ENCODE measurements at places on chromosomes 13 and 19. TPM values are rescaled to one million over a fixed set of nuclear protein-coding genes. Genes with fewer than 3 reads are reported as not detected.

Gene TINCR
- not detected for total RNA-seq

Gene CATSPERD
- not detected for total RNA-seq

Gene C19orf33
- 2.2 TPM for total RNA-seq

Gene MEF2B
- total RNA-seq = not detected

Gene GAPDHS
- not detected for total RNA-seq

Gene NLRP11
- not detected for total RNA-seq

Gene ZNF296
- not detected for total RNA-seq

Gene ATP8B3
- 0.36 TPM for total RNA-seq

Gene FCER2
- not detected for total RNA-seq

Gene OR4F17
- not detected for total RNA-seq

Gene OR7G1
- not detected for total RNA-seq

Gene SCN1B
- 53.5 TPM for total RNA-seq

DNA sequence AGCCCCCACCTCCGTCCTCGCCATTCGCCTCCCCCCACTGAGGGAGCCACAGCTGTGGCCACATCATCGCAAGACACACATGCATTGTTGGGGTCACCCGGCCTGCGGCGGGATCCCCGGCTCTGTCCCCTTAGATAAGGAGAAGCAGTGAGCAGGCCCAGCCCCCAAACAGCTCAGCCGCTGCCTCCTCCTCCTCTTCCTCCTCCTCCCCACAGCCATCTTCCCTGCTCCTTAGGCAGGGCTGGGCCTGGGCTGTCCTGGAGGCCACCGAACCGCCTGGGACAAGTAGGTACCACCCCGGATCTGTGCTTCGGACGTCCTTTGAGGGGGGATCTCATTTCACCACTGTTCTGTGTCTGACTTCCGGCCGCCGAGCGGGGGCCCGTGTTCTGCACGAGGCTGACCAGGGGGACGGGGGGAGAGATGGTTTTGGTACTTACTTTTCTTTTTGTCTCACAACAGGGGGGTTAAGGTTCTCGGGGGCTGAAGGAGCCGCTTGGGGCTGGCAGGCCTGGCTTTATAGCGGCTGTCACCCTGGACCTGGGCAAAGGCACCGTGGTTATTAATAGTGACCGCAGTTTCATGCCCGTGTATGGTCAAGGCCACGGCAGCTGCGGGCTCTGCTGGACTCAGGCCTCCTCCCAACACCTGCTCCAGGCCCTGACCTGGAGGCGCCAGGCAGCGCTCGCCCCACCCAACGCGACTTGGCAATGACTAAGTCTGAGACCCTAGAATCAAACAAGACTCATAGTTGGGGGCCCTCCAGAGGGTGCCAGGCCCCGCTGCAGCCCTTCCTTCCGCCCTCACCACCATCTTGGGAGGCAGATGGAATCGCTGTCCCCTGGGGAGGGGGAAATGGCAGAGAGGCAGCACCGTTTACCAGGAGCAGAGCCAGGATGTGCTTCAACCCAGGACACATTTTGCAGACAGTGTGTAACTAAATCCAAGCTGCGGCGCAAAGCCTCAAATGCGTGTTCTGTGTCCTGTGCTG is 18.3 kb downstream of the NMRK2 start:
- H3K36me3 ChIP-seq = no peaks in the 10 kb centered on the region
- peak; percentile 64 for DNase-seq
- H3K27me3 ChIP-seq = no peaks in the 10 kb centered on the region
- peak overlapping the region; percentile 60 for H3K4me3 ChIP-seq
- H3K27ac ChIP-seq = peak overlapping the region; percentile 97

- peak overlapping the region; percentile 79 for H3K27ac ChIP-seq
- DNase-seq = peak; percentile 97
- peak overlapping the region; percentile 72 for H3K4me3 ChIP-seq
- H3K27me3 ChIP-seq = no peaks in the 10 kb centered on the region
- H3K4me1 ChIP-seq = peaks cover 37% of the 10 kb centered on the region
- H3K36me3 ChIP-seq = no peaks in the 10 kb centered on the region
Observed at GRCh38 chr19:51703575-51704515, 10.7 kb downstream of the SPACA6 start.

DNA sequence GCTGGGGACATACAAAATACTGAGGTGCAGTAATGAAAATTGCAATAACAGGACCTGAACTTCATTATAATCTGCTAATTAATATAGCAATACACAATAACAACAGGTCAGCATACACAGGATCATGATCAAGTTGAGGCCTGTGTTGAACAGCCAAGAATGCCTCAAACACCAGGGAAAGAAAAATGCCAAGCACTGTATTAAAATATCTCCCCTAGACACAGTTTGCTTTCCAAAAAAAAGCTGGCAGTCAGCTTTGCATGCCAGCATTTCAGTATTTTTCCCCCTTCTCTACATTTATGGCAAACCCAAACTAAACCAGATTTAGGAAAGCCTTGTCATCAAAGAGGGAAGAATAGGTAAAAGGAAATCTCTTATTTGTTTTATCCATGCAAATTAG is 226.9 kb downstream of the LHFPL6 start:
- no peaks in the 10 kb centered on the region for H3K36me3 ChIP-seq
- peaks cover 25% of the 10 kb centered on the region for H3K4me1 ChIP-seq
- H3K4me3 ChIP-seq = no peak overlapping the region
- H3K27ac ChIP-seq = no peak overlapping the region
- H3K27me3 ChIP-seq = no peaks in the 10 kb centered on the region

- H3K4me3 ChIP-seq = no peak overlapping the region
- H3K4me1 ChIP-seq = no peaks in the 10 kb centered on the region
- H3K36me3 ChIP-seq = no peaks in the 10 kb centered on the region
- no peak overlapping the region for H3K27ac ChIP-seq
- H3K27me3 ChIP-seq = no peaks in the 10 kb centered on the region
Observed at GRCh38 chr13:25928941-25929505, 122.8 kb downstream of the SHISA2 start.

GRCh38 chr13:75873494-75873893 is 237.4 kb downstream of the LMO7 start:
- no peaks in the 10 kb centered on the region for H3K36me3 ChIP-seq
- no peak overlapping the region for H3K27ac ChIP-seq

DNA sequence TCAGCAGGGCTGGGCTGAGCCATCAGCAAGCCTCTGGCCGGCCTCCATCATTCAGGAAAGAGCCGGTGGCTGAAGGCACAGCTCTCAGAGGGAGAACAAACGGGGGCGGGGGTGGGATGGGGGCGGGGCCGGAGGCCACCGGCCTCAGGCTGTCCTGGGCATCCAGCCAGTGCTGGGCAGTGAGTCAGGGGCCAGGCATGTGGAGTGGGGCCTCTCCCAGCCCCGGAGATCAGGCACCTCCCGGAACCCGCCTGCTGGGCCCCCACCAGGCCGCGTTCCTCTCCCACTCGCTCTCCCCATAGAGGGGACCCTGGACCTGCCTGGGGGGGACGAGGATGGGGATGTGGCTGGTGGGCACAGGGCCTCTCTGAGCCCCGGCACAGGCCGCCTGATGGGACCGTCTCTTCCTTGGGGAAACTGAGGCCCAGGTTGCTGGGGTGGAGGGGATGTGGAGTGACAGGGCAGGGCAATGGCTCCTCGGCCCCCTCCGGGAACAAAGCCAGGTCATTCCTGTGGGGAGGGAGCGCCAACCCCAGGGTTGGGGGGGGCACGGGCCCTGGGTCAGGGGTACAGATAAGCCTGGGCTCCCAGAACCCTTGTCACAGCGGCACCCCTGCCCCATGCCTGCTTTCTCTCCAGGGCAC is 12.9 kb downstream of the SPC24 start:
- H3K36me3 ChIP-seq = peaks cover 13% of the 10 kb centered on the region
- DNase-seq = peak; percentile 95
- H3K4me1 ChIP-seq = peaks cover 46% of the 10 kb centered on the region
- H3K27ac ChIP-seq = peak overlapping the region; percentile 100
- peak overlapping the region; percentile 30 for H3K4me3 ChIP-seq
- no peaks in the 10 kb centered on the region for H3K27me3 ChIP-seq

GRCh38 chr19:56209091-56209490 is 7.0 kb downstream of the ZSCAN5C start:
- no peaks in the 10 kb centered on the region for H3K27me3 ChIP-seq
- no peak overlapping the region for H3K27ac ChIP-seq
- H3K36me3 ChIP-seq = no peaks in the 10 kb centered on the region
- no peak for DNase-seq

GRCh38 chr19:35299523-35300338 is 7.8 kb downstream of the MAG start:
- no peak overlapping the region for H3K27ac ChIP-seq
- H3K27me3 ChIP-seq = peaks cover 42% of the 10 kb centered on the region

GRCh38 chr19:49639401-49640112 is 386 bp downstream of the RRAS start:
- peak overlapping the region; percentile 95 for H3K4me3 ChIP-seq
- no peaks in the 10 kb centered on the region for H3K36me3 ChIP-seq
- H3K27ac ChIP-seq = peak overlapping the region; percentile 96
- H3K27me3 ChIP-seq = no peaks in the 10 kb centered on the region

GRCh38 chr13:75761369-75761768 is 125.2 kb downstream of the LMO7 start:
- peaks cover 4% of the 10 kb centered on the region for H3K4me1 ChIP-seq
- peak overlapping the region; percentile 30 for H3K4me3 ChIP-seq
- H3K36me3 ChIP-seq = no peaks in the 10 kb centered on the region
- no peak for DNase-seq
- H3K27me3 ChIP-seq = no peaks in the 10 kb centered on the region

DNA sequence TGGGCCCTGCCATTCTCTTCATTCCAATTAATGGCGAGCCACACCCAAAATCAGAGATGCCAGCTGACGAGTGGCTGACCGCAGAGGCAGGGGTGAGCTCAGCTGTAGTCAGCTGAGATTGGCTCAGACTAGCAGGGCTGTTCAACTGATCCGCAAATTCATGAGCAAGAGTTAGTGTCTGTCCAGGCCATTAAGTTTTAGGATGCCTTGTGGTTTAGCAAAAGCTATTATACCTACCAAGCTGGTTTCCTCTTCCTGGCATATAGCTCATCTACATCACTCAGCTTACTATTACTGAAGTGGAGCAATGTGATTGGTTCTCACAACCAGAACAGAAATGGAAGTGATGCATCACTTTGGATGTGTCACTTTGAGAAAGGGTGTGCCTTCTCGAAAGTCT is 148.7 kb downstream of the NALCN start:
- no peak overlapping the region for H3K4me3 ChIP-seq
- no peak overlapping the region for H3K27ac ChIP-seq
- H3K4me1 ChIP-seq = no peaks in the 10 kb centered on the region
- DNase-seq = no peak
- H3K36me3 ChIP-seq = no peaks in the 10 kb centered on the region

GRCh38 chr19:35254341-35255297 is 5.8 kb downstream of the LSR start:
- no peak overlapping the region for H3K4me3 ChIP-seq
- no peak for DNase-seq
- no peaks in the 10 kb centered on the region for H3K27me3 ChIP-seq
- peak overlapping the region; percentile 60 for H3K27ac ChIP-seq

- H3K4me1 ChIP-seq = no peaks in the 10 kb centered on the region
- DNase-seq = no peak
- no peak overlapping the region for H3K27ac ChIP-seq
- no peak overlapping the region for H3K4me3 ChIP-seq
- no peaks in the 10 kb centered on the region for H3K27me3 ChIP-seq
Observed at GRCh38 chr19:54572696-54573311, 786 bp upstream of the LILRA2 start.

GRCh38 chr13:104553186-104553585 is 1487.0 kb upstream of the SLC10A2 start:
- H3K4me1 ChIP-seq = no peaks in the 10 kb centered on the region
- no peak overlapping the region for H3K27ac ChIP-seq
- no peaks in the 10 kb centered on the region for H3K27me3 ChIP-seq
- DNase-seq = no peak

DNA sequence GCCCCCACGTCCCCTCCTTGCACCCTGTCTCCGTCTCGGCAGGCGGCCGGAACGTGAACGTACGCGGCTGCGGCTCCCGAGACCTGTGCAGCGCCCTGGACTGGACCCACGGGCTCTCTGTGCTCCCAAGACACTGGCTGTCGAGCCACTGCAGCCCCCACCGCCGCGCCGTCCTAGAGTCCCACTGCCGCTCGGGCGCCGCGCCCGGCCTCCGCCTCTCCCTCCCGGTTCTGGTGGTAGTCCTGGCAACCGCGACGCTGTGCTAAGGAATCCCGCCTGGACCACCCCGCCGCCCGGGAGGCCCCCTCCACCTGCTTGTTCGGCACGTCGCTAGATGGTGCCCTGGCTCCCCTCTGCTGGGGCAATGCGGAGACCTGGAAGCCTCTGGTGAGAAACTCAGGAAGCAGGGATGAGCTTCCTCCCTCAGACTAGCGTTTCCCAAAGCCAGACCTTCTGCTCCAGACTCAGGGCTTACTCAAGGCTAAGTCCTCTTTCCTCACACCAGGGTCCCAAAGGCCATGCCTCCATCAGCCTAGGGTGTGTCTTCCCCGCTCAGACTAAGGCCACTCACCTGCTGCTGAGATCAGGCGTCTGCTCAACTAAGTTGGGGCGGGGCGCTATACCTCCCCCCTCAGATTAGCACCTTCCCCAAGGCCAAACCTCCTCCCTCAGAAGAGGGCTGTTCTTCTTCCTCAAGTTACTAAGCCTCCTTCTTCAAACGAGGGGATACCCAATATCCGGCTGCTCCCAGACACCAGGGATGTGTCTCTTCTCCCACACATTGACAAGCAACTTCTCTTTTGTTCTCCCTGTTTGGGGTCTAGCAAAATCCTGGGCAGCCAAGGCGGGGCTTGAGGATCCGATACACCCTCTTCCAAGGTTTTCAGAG is 16.1 kb upstream of the IRGC start:
- no peaks in the 10 kb centered on the region for H3K36me3 ChIP-seq
- peaks cover 22% of the 10 kb centered on the region for H3K4me1 ChIP-seq
- peak overlapping the region; percentile 88 for H3K27ac ChIP-seq
- peaks cover 17% of the 10 kb centered on the region for H3K27me3 ChIP-seq

GRCh38 chr13:25561812-25562211 is 190.0 kb downstream of the ATP8A2 start:
- DNase-seq = no peak
- no peaks in the 10 kb centered on the region for H3K27me3 ChIP-seq
- no peak overlapping the region for H3K4me3 ChIP-seq
- no peaks in the 10 kb centered on the region for H3K4me1 ChIP-seq

Data from heart right ventricle (tissue), 16 donors.